ENCODE measurements at places on chromosomes 13 and 19.
A peak's percentile ranks its signal among the peaks of the same experiment; 100 is the strongest.

GRCh38 chr19:35066691-35067563, 25.4 kb downstream of the HPN start:
- peak; percentile 73 for DNase-seq

- no peak for DNase-seq
These were observed 115.8 kb downstream of the TRPC4 start for GRCh38 chr13:37753776-37754175.

GRCh38 chr19:32682317-32682716, 6.7 kb downstream of the RGS9BP start:
- no peak for DNase-seq

- DNase-seq, result no peak
These were observed 232.7 kb downstream of the TUBA3C start for GRCh38 chr13:18948664-18949488.

DNA sequence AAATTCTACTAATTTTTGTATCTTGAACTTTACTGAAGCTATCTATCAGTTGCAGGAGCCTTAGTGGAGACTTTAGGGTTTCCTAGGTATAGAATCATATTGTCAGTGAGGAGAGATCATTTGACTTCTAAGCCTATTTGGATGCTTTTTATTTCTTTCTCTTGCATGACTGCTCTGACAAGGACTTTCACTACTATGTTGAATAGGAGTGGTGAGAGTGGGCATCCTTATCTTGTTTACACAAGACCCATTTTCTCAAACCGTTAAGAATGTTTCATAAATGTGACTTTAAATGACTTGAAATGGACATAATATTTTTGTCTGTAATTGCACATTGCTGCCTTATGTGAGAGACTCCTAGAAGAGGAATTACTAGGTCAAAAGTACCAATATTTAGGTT, 17.9 kb upstream of the CSNK1A1L start:
- no peak for DNase-seq

- DNase-seq, result no peak
These were observed 442.2 kb upstream of the KLF12 start for GRCh38 chr13:74576420-74576819.

- no peak for DNase-seq
These were observed 27.5 kb upstream of the RNF113B start for GRCh38 chr13:98204546-98204945.

DNA sequence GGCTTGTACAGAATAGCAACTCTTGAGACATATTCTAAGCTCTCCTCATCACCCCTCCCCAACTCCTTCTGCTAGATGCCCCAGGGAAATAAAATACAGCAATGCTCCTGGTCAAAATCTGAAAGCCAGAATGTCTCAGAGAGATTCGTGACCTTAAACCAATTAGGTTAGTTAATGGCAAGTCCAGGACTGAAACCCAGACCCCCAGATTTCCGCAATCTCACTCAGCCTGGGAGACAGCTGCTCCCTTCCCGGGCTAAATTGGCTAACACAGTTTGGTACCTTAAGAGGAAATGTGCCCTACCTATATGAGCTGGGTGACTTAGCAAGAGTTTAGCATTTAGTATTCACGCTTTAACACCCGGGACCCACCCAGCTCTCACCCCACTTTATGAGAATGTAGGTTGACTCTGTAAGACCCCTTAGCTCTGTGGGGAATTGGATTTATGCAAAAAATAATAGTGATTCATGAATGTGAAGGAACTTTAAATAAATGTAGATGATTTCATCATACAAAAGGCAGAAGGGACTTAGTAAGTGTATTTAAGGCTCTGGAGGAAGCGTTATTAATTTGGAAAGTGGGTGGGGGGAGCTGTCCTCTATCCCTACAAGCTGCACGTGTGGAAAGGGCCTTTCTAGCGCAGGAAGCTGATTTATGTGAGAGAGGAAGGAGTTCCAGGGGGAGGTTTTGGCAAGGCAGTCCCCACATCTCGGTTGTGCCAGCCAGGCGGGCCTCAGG, 1.1 kb downstream of the DLEU7 start:
- DNase-seq, result no peak

- peak; percentile 43 for DNase-seq
These were observed 16.3 kb upstream of the GSX1 start for GRCh38 chr13:27775943-27776342.

GRCh38 chr13:70784207-70784989, 676.1 kb upstream of the KLHL1 start:
- no peak for DNase-seq

DNA sequence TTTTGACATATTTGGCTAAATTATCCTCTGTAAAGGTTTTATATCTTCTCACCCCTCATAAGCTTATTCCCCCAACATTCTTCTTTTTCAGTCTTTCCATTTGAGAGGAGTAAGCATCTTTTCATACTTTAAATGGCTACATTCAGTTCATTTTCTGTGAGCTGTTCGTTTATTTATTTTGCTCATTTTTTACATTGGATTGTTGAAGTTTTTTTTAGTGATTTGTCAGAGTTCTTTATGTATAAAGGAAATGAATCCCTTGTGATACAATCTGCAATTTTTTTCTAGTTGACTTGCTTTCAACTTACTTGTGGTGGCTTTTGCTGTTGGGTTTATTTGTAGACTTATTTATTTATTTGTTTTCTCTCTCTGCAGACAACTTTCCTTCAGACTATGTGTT, 250.3 kb downstream of the DLEU7 start:
- no peak for DNase-seq

DNA sequence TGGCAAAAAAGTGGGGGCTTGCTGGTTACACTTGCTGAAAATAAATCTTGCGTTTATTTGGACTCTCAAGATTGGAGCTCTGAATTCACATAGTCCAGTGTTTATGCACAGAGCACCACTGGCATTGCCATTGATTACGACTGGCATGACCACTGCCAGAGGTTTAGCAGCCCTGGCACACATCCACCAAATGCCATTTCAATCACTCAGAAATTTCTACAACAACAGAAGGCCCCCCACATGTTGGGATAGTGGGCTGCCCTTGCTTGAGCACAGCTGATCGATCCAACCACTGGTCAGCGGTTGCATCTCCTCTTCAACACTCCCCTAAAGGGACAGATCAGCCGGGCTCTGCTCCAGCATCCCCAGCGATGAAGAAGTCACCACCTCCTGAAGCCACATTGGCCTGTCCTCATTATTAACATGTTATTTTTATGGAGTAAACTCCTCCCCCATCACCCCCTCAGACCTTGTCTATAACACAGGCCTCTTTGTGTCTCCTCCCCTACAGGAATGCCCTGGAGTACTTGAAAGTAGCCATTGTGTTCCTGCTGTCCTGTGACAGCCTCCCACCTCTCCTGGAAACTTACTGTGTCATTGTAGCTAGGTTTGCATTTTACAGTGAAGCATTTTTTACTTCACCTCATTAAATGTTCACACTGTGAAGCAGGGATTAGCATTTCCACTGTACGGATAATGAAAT, 51.3 kb downstream of the CDADC1 start:
- no peak for DNase-seq

DNA sequence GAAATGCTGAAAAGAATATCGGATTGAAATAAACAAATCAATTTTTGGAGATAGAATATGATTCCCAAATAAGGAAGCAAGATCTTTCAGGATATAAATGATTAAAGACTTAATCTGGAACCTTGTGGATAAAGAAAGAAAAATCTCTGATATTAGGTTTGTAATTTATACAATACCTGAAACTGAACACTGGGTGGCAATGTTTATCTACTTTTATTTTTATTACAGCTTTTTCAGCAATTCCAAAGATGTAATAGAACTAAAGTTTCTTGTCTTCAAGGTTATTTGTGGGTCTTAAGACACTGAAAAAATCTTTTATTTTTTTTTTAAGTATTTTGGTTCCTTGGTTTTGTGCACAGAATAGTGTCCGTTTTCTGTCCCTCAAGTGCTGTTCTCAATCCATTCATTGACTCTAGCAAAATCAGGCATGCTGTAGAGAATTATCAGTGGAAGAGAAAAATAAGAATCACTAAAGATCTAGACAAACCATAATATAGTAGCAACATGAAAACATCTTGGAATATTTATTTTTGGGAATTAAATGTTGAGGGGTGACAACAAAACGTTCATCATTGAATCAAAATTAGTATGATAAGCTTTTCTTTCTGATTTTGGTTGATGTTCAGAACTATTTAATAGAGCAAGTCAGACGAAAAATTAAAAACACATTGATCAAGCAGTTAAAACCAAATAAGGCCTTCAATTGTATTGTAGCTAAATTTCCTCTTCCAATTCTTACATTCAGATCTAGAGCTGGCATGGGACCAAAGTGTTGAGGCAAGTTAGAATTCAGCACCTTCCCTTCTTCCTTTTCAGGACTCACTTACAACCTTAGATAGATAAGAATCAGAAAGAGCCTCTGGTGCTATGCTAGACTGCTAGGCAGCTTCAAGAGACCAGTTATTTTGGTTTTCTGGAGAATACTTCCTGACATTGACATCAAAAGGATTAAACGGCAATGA, 704.4 kb upstream of the PCDH20 start:
- no peak for DNase-seq

- DNase-seq, result no peak
These were observed 2.6 kb downstream of the LHB start for GRCh38 chr19:49014123-49014869.

DNA sequence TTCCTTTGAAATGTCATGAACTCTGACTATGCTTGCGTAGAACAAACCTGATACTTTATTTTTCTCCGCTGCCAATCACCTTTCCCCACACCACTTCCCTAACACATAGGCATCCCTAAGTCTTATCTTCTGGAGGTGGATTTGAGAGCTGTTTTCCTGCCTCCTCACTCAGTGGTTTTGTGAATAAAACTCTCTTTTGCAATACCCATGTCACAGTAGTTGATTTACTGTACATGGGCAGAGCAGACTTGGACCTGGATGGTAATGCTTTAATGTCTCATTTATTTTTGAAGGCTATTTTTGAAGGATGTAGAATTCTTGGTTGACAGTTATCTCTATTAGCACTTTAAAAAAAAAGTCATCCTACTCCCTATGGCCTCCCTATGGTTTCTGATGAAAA, 881.8 kb downstream of the SLITRK5 start:
- no peak for DNase-seq

GRCh38 chr13:101065329-101065728, 351.0 kb downstream of the NALCN start:
- DNase-seq, result no peak

GRCh38 chr13:39982745-39983144, 327.3 kb downstream of the COG6 start:
- no peak for DNase-seq
